ENCODE measurements at places on chromosomes 13 and 19.

DNA sequence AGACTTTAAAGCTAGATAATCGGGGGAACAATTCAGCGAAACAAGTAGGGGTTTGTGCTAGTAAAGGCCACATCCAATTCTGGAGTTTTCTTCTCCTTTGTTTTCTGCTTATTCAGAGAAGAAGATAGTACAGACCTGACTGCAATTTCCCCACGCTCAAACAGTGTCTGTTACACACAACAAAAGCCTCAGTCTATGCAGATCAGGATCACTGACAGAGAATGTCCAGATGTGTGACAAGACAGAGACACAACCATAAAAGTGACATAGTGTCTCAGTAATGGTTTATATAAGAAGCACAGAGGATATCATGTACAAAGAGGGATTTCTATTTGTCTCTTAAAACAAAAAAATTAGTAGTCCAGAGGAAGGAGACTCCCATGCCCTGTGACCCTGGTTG is 70.7 kb upstream of the GTF3A start:
- no peak for DNase-seq

GRCh38 chr19:49247676-49248075 is 77.3 kb downstream of the SLC6A16 start:
- DNase-seq: no peak

GRCh38 chr19:11268783-11269267 is 6.5 kb upstream of the DOCK6 start:
- DNase-seq: no peak

DNA sequence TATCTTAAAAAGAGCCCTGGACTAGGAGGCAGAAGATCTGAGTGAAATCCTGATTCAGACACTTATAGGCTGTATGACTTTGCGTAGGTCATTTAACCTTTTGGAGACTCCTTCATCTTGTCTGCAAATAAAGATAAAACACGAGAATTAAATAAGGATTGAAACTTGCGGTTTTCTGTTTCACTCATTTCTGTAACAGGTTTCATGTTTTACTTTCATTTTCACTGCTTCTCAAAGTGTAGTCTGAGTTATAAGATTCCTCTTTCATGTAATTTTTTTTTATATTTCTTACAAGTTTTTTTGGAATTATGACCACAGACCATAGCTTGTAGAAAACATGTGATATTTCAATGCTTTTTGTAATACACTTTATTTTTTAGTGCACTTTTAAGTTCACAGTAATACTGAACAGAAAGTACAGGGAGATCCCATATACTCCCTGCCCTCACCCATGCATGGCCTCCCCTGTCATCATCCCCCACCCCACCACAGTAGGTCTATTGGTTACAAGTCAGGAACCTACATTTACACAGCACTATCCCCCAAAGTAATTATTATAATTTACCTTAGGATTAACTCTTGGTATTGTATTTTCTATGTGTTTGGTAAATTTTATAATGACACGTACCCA is 174.6 kb downstream of the ITGBL1 start:
- no peak for DNase-seq

DNA sequence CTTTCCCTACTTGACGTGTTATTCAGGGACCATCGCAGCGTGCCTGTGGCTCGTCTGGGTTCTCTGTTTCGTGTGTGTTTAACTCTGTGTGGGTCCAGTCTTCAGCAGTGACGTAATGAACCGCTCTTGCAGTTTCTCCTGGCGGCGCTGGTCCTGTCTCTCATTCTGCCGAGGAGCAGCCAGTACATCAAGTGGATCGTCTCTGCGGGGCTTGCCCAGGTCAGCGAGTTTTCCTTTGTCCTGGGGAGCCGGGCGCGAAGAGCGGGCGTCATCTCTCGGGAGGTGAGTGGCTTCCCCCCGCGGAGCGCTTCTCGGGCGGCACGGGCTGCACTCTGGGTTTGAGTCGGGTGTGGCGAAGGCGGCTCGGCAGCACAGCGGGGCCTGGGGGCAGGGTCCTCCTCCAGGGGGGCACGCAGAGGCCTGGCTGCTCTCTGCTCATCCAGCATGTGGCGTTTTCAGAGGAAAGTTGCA is 36.3 kb upstream of the TFDP1 start:
- DNase-seq: no peak

DNA sequence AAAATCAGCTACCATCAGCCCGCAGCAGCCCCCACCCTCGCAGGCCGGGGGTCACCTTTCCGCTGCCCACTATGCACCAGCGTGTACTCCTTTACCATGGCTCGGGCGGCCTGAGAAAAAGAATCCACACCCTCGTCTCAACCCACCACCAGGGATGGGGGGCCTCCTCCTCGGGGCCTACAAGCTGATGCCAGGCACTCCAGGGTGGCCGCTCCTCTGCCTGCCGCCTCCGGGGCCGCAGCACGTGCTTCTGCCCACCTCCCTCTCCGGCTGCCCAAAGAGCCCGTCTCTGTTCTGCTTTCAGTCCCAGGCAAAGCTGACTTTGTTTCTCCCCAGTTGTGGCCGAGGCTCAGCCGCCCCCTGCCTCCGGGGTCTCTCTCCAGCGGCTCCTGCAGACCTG is 11.1 kb upstream of the MEX3D start:
- no peak for DNase-seq

GRCh38 chr19:3656073-3656746 is 29.6 kb upstream of the CACTIN start:
- DNase-seq: no peak

DNA sequence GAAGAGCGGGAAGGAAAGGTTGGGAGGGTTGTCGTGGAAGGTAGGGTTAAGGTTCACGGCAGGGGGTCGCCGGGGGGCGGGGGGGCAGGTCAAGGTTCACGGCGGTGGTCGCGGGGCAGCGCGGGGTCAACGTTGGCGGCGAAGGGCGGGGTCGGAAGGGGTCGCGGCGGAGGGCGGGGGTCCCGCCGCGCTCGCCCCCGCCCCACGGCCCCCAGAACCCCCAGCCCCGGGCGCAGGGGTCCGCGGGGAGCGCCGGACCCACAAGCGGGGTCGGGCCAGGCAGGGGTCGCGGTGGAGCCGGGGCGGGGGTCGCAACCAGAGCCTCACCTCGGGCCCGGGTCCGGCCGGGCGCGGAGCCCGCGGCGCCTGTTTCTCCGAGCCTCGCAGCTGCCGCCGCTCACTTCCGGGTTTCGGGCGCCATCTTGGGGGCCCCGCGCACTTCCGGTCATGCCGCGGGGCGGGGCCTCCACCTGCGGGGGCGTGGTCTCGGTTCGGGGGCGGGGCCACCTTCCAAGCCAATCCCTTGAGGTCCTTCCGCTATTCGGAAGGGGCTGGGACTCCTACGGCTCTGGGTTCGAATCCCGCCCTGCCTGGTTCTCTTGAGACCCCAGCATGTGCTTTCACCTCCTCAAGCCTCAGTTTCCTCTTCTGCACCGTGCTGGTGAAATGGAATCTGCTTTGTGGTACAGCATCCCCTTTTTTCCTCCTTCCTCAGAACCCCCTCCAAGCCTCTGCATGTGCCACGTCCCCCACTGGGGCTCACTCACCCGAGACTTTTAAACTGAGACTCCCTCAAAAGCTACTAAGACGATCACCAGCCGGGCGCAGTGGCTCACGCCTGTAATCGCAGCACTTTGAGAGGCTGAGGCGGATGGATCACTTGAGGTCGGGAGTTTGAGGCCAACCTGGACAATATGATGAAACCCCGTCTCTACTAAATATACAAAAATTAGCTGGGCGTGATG is at the start of gene SBNO2:
Gene SBNO2, minus strand, starts transcription at position 424 of the 965 bp plus-strand sequence. CDS start 19,992 bp downstream, outside the sequence.
- DNase-seq: peak; percentile 20

GRCh38 chr13:92044351-92044750 is 645.9 kb downstream of the GPC5 start:
- no peak for DNase-seq

GRCh38 chr19:51783372-51783771 is 11.6 kb upstream of the FPR3 start:
- no peak for DNase-seq

DNA sequence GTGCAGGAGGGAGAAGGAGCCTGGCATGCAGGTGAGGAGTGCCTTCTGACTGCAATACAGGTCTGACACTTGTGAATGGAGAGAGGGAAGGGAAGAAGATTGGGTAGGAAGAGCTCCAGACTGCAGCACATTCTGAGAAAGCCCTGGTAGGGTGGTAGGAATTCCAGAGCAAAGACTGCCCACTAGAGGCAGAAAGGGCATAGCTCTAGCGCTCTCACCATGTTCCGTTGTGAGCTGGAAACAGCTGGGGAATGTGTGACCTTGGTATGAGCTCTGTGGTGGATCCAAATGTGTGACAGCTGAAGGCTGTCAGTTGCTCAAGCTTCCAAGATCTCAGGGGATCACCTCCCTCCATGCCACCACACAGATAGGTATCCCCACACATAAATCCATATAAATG is 2.9 kb upstream of the MTUS2 start:
- no peak for DNase-seq

DNA sequence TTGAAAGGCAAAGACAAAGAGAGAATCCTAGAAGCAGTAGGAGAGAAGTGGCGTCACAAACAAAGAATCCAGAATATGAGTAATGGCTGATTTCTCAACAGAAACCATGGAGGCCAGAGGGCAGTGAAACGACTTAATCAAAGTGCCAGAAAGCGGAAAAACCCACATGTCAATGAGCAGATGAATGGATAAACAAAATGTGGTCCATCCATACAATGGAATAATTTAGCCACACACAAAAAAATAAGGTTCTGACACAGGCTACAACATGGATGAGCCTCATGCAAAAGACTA is 52.2 kb upstream of the RANBP3 start:
- DNase-seq: no peak

- DNase-seq: no peak
Measured at GRCh38 chr13:67736646-67737420, 506.7 kb upstream of the PCDH9 start.

DNA sequence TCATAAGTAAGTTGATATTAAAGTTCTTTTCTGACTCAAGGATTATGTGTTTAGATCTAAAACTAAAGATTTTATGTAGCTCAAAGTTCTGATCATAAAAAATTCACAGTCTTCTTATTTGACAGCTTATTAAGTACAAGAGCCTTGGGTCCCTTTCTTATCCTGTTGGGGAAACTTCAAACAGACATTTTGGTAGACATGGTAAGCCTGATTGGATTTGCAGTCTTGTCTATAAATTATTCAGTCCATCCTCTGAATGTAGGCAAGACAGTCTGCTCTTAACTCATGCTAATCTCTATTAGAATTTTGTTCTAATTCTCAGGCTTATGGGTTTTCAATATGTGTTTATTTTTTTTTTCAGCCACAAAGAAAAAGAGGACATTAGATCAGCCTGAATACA is 1718.7 kb upstream of the SLC10A2 start:
- no peak for DNase-seq

- DNase-seq: no peak
Measured at GRCh38 chr13:74706801-74707200, 572.6 kb upstream of the KLF12 start.

DNA sequence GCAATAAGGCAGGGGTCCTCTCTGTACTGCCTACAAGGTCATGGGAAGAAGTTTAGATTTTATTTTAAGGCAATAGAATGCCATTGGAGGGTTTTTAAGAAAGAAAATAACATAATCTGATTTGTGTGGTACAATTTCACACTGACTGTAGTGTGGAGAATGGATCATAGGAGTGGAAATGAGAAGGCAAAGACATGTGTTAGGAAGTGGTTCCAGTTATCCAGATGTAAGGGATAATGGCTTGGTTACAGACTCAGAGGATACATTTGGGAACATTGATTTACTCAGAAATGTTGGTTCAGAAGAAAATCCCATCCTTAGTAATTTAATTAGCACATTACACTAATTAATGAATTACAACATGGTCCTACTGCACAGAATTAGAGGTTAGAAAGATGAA is 788.2 kb downstream of the SLITRK5 start:
- no peak for DNase-seq

GRCh38 chr13:71864986-71865873 is 1.8 kb downstream of the DACH1 start:
- DNase-seq: no peak

DNA sequence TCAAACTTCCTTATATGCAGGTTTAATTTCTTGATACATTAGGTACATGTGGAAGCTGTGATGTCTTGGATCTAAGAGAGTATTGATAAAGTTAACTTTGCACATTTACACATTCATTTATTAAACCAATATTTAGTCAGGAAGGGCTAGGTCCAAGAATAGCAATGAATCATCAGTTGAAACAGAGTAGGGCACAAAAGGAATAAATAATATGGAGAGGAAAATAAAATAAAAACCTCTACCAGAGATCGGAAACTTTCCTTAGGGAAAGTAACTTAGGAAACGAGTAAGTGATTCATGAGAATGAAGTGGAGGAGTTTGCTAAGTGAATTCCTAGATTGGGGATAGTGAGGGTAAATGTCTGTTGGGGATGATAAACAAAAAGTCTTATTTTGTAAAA is 259.4 kb upstream of the DACH1 start:
- no peak for DNase-seq

- DNase-seq: no peak
Measured at GRCh38 chr19:14116918-14117578, 514 bp downstream of the PRKACA start.

- DNase-seq: no peak
Measured at GRCh38 chr13:110116072-110116487, 190.9 kb downstream of the COL4A1 start.

DNA sequence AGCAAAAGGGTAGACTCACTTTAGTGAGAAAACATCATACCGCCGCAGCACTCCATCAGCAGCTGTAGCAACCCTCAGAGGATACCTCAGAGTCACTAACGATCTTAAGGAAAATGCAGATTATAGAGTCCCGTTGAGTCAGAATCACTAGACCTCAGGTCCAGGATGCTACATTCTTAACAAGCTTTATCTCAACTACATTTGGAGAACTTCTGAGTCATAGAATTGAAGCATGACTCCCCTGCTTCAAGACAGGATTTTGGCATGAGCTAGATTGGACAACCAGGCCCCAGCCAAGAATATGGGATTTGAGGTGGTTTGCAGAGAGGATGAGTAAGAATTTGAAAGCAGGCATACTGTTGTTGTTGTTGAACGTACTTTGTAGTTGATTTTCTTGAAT is 118.9 kb upstream of the UBL3 start:
- DNase-seq: no peak

GRCh38 chr13:105338006-105338405 is 1197.5 kb downstream of the EFNB2 start:
- no peak for DNase-seq

DNA sequence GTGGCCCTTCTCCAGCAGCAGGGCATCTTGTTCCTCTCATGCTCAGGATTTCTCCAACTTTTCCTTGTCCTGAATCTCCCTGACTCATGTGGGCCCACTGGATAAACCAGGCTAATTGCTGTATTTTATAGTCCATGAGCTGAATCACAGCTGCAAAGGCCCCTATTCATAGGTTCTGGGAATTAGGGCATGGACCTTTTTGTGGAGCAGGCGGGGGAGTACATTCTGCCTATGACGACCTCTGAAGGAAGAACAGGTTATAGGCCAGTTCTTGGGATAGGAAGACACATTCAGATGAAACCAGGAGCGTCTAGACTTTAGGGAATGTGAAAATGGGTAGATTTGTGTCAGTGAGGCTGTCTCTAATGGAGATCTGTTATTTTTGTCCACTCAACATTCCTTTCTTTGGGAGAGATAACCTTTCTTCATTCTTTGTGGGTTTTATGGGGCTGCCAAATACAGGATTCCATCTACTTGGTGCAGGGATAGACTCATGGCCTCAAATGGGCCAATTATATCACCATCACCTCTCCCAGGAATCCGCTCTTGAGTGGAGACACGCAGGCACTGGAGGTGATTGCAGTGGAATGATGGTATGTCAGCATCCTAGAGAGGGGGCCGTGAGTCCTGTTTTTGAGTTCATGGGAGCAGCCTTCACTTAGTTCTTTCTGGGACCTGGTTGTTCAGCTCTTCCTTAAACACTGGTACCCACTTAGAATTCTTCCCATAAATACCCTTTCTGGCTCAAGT is 45.1 kb upstream of the CNMD start:
- DNase-seq: no peak

Data from NCI-H2081 treated with DMSO at 0.1 percent for 48 hours (cell line).